Esophagus mucosa (tissue), 1 donor: ENCODE measurements at places on chromosomes 5 and 9. TPM values are rescaled to one million over a fixed set of nuclear protein-coding genes. Genes with fewer than 3 reads are reported as not detected.
A peak's percentile ranks its signal among the peaks of the same experiment; 100 is the strongest.

DNA sequence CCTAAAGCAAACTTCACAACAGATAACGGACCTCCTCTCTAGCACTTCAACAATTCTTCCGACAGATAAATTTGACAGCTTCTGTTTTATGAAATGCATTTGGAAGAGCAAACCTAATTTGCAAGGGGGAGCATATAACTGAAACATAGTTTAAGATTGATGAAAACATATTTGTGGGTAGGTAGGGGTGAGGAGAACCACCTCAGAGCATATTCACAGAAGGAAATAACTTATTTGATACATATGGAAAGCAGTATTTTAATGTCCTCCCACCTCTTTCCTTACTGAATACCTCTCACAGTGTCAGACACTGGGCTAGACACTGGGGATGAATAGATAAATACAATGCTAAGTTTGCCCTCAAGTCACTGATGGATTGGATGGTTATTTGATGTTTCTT is 384.8 kb downstream of the MAT2B start:
- ATAC-seq = no peak

- no peak for ATAC-seq
Observed at GRCh38 chr9:90306158-90306557, 336.5 kb downstream of the DIRAS2 start.

DNA sequence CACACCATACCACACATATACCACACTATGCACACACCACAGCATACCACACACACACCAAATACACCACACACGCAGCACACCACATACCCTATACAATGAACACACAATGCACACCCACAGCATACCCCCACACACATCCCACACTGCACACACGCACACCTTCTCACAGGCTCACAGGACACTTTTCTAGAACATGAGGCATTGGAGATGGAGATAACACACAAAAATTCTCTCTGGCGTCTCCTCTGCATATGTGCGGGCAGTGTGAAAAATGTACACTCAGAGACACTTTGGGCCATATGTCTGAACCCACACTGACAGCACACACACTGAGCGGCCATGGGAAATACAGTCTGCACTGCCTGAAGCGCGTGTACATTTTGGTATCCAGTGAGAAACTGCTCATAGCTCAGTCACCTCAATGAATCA is 278.1 kb downstream of the GADD45G start:
- ATAC-seq = no peak

DNA sequence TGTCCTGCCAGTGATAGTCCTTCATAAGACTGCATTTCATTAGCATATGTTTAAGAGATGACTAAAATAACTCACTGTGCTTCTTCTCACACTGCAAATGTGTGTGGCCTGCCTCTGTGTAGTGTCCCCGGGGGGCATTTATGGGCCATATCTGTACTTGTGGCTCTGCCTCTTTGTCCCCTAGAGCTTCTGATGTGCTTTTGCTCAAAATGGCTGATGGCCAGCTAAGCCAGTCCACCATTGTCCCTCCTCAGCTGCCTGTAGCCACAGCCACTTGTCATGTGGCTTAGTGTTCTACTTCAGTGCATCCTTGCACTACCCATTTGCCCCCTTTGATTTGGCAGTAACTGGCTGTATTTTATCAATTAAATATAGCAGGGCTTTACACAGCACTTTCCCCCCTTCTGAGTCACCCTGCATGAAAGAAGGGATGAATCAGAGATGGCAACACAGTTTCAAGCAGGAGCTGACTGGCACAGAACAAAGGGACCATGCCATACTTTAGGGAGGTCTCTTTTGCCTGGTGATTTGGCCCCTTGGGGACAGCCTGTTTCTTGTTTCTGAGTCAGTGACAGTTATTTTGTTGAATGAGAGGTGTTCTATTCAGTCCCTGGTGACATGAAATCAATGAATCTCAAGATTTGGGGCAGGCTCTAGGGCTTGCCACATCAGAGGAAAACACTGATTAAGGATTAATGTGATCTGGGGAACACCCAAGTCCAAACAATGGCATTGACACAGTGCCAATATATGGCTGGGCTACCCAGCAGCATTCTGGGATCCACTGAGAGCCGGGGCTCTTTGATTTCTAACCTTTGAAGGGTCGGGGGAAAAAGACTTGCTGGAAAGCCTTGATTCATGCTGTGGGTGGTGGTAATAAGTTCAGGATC is 245.5 kb downstream of the SMARCA2 start:
- ATAC-seq = peak; percentile 89

GRCh38 chr5:128252756-128253155 is 169.2 kb downstream of the SLC12A2 start:
- ATAC-seq = no peak

Gene DRD1
- total RNA-seq = not detected

- ATAC-seq = peak; percentile 77
Observed at GRCh38 chr5:32092938-32093812, 80.9 kb downstream of the GOLPH3 start.

GRCh38 chr5:144089401-144090021 is 80.9 kb downstream of the YIPF5 start:
- no peak for ATAC-seq

Gene OGN
- 0.68 TPM for total RNA-seq

Gene ATP10B
- total RNA-seq = 12.1 TPM

GRCh38 chr5:94693043-94693822 is 74.8 kb downstream of the SLF1 start:
- peak; percentile 29 for ATAC-seq

GRCh38 chr5:40385544-40385943 is 294.2 kb upstream of the PTGER4 start:
- ATAC-seq = peak; percentile 51

DNA sequence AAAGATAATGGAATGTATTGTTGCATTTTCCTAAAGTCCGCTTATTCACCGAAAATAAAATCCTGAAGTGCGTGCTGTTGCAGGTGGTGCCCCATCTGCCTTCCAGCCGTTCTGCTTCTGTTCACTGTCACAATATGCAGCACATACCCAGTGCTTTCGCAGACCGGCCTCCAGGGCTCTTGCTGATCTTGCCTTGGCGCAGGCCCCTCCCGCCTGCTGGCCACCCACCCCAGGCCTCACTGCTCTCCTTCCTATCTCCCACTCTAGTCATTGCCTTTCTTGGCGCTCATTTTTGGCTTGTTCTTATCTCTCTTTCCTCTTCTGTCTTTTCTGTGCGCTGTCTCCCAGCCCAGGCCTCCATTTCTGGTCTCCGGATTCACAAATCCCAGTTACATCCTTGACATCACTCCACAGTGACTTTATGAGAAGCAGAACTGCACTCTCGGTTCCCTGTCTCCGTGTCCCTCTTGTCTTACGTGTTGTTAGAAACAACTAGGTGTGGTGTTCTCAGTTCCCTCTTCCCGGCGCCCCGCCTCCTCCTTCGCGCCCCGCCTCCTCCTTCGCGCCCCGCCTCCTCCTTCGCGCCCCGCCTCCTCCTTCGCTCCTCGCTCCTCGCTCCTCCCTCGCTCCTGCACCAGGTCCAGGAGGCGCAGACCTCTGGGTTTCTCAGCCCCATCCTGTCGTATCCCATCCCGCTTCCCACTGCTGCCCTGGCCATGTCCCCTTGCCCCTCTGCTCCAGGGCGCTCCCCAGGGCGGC is 201.7 kb upstream of the OTULINL start:
- no peak for ATAC-seq

DNA sequence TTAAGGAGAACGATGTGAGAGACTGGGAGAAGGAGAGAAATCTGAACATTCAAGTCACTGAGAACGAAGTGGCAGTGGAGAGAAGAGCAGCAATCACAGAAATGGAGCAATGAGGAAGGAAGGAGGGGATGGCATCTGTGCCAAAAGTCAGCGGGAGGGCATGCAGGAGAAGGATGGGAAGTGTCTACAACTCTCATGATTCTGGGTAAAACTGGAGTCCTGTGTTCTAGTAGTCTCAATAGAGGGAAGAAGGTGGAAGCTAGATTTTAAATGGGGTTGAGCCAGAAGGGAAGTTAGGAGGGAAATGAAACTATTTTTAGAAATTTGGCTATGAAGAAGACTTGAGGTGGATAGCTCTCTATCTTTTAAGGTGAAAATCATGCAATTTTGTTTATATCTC is 39.1 kb upstream of the SPATA31C2 start:
- ATAC-seq = no peak

Gene TAF11L13
- total RNA-seq = not detected

Gene EPB41L4B
- 1.1 TPM for total RNA-seq

Gene IZUMO3
- total RNA-seq = not detected

Gene ANKRA2
- 12.9 TPM for total RNA-seq

DNA sequence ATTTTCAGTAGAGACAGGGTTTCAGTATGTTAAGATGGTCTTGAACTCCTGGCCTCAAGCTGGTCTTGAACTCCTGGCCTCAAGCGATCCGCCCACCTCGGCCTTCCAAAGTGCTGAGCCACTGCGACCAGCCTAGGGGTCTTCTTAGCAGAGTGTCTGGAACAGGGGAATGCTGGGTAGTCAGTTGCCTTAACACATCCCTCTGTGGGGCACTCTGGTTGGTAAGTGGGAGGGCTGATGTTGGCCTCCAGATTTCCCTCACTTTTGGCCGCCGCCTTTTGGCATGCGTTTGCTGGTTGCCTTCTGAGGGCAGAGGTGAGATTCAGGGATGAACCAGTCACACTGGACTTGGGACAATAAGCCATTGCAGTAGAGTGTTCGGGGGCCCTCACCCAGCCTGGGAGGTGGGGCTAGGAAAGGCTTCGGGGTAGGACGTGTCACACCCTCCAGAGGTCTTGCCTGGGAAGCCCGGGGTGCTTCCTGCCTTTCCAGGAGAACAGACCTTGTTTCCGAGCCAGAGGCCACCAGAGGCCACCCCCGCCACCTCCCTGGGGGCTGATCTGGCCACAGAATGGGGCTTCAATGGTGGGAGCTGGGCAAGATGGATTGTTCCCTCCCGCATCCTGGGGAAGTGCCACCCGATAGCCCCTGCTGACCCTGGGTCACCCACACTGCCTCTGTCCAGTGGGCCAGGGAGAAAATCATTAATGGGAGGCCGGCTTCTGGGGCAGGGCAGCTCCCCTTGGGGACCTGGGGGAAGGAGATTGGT is 13.3 kb downstream of the FGF18 start:
- no peak for ATAC-seq

- ATAC-seq = peak; percentile 43
Observed at GRCh38 chr9:99121604-99122003, 16.7 kb downstream of the TGFBR1 start.

Gene PCDHGB7
- 3.3 TPM for total RNA-seq

GRCh38 chr5:36585701-36586100 is 20.7 kb upstream of the SLC1A3 start:
- no peak for ATAC-seq

Gene PCDHB6
- 0.16 TPM for total RNA-seq

DNA sequence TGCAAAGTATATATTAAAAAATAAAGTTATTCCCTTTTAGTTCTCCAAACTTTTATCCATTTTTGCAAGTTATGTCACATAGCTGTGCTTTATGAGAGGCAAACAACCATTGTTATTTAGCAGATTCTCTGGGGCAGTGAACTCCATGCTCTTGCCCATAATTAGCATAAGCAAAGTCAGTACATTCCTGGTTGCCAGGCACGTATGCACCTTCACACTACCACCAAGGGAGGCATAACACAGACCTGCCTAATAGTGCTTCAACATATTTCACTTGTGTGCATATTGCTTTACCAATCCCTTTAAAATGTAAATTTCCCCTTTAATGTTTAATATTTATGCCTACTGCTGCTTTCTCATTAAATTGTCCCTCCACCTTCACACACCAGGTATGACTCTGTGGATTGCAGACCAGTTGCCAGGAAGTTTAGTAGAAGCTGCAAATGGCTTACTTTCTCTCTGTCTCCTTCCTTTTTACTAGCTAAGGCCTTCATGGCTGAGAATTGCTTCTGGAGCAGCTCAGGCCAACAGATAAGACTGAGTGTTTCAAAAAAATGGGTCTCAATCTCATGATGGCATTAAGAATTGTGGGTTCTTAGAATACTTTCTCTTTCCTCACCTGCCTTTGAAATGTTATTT is 388.2 kb downstream of the PRR16 start:
- ATAC-seq = no peak

Gene OR13F1
- not detected for total RNA-seq

GRCh38 chr9:27019589-27019988 is 14.1 kb upstream of the LRRC19 start:
- ATAC-seq = no peak

GRCh38 chr5:178242416-178242815 is 9.8 kb upstream of the PHYKPL start:
- ATAC-seq = no peak

DNA sequence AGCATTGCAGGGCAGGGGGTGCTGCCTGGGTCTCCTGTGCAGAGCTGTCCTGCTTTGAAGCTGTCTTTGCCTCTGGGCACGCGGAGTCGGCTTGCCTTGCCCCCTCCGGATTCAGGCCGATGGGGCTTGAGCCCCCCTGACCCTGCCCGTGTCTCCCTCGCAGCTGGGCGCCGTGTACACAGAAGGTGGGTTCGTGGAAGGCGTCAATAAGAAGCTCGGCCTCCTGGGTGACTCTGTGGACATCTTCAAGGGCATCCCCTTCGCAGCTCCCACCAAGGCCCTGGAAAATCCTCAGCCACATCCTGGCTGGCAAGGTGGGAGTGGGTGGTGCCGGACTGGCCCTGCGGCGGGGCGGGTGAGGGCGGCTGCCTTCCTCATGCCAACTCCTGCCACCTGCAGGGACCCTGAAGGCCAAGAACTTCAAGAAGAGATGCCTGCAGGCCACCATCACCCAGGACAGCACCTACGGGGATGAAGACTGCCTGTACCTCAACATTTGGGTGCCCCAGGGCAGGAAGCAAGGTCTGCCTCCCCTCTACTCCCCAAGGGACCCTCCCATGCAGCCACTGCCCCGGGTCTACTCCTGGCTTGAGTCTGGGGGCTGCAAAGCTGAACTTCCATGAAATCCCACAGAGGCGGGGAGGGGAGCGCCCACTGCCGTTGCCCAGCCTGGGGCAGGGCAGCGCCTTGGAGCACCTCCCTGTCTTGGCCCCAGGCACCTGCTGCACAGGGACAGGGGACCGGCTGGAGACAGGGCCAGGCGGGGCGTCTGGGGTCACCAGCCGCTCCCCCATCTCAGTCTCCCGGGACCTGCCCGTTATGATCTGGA is 2.7 kb downstream of the CEL start:
- no peak for ATAC-seq

Gene PCDHGC5
- 1.0 TPM for total RNA-seq

GRCh38 chr5:90368454-90369246 is 40.9 kb downstream of the CETN3 start:
- ATAC-seq = no peak

Gene ABCA1
- 23.9 TPM for total RNA-seq

GRCh38 chr5:29367176-29367833 is 1826.2 kb upstream of the CDH6 start:
- no peak for ATAC-seq

Gene SLC1A3
- total RNA-seq = 14.7 TPM

- ATAC-seq = no peak
Observed at GRCh38 chr5:54624805-54625568, 107.4 kb downstream of the SNX18 start.

GRCh38 chr9:136051837-136052471 is 43.1 kb downstream of the NACC2 start:
- peak; percentile 86 for ATAC-seq

DNA sequence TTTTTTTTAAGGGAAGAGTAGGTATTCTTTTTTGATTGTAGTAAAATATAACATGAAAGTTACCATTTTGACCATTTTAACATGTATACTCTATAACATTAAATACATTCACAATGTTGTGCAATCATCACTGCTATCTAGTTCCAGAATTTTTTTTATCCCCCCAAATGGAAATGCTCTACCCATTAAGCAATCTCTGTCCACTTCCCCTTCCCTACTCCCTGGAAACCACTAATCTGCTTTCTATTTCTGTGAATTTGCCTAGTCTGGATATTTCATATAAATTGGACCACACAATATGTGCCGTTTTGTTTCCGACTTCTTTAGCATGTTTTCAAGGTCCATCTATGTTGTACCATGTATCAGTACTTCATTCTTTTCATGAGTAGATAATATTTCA is 429.5 kb downstream of the TLE1 start:
- ATAC-seq = no peak

Gene SLC12A2
- total RNA-seq = 15.4 TPM

Gene CATSPER3
- 0.40 TPM for total RNA-seq
